ENCODE measurements at places on chromosomes 16 and 17. TPM values are rescaled to one million over a fixed set of nuclear protein-coding genes. Genes with fewer than 3 reads are reported as not detected.

DNA sequence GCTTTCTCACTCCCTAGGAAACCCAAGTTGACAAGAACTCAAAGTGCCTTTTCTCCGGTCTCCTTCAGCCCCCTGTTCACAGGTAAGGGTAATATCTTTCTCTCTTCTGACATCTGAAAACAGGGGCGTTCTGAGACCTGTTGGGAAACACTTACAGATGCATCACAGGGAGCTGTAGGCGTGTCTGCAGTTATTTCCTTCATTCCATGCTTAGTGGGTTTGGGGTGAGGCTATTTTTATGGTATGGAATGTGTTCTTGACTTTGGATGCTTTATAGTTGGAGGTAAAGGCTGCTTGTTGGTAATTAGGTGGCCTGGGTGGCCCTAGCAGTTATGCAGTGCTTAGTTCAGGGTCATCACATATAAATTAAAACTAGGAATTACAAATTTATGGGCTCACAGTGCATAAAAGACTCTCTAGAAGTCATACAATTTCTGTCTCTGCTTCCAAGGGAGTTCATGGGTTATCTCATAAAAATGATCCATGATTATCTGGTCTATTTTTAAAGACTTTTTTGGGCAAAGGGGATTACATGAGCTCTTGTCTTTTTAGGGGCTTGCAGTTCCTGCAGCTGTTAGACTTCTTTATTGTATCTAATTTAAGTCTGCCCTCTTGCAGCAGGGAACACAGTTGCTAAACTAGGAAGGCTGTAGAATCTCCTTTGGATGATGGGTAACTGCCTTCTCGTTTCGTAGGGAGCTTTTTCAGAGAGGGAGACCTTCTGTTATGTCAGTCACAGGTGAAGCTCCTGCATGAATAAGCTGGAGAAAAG, 10.2 kb downstream of the SOCS7 start:
- H3K27ac ChIP-seq: no peak overlapping the region
- no peak for DNase-seq
- H3K36me3 ChIP-seq: peaks cover 3% of the 10 kb centered on the region

- no peak for DNase-seq
- no peak overlapping the region for H3K4me3 ChIP-seq
- H3K36me3 ChIP-seq: no peaks in the 10 kb centered on the region
- H3K27me3 ChIP-seq: peaks cover 10% of the 10 kb centered on the region
Observed at GRCh38 chr17:50163843-50164696, 1.7 kb upstream of the SGCA start.

DNA sequence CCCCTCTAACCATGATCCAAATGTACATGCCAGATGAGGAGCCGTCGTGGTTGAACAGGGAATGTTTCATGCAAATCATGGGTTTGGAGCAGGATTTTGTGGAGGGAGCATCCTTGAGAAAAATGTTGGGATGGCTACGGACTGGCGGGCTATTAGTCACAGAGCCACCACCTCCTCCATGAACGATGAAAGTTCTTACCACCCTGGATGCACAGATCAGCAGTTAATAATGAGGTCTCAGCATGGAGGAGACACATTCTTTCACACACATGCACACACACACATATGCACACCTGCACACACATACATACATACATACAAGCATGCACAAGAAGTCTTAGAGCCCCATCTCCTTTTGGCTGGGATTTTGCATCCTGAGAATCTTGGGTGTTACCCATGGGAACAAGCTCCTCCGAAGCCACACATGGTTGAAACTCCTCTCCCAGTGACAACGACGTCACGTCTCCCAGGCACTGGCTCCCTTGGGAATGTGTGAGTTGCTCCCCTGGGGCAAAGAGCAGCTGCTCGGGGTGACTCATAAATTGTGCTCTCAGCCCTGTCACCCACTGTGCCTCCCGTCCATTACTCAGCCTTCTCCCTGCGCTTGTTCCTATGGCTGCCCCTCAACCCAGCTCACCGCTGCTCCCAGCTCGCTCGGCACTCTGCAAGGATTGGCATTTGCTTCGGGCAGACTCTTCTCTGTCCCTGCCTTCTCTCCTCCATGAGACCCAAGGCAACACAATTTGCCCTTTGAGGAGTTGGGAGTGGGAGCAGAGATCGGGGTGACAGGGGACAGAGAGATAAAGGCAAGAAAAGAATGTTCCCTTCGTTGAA, 344.6 kb downstream of the SOX9 start:
- no peak overlapping the region for H3K4me3 ChIP-seq
- no peaks in the 10 kb centered on the region for H3K4me1 ChIP-seq
- no peaks in the 10 kb centered on the region for H3K36me3 ChIP-seq
- DNase-seq: no peak
- no peaks in the 10 kb centered on the region for H3K27me3 ChIP-seq

GRCh38 chr16:68724797-68725196, 12.3 kb upstream of the CDH1 start:
- H3K36me3 ChIP-seq: no peaks in the 10 kb centered on the region
- DNase-seq: no peak
- H3K27ac ChIP-seq: no peak overlapping the region
- no peak overlapping the region for H3K4me3 ChIP-seq

TBC1D3C gene
- not detected for total RNA-seq

TCF25 gene
- 167 TPM for total RNA-seq

B4GALNT2 gene
- not detected for total RNA-seq

EVPLL gene
- not detected for total RNA-seq

HES7 gene
- total RNA-seq: 1.4 TPM

MARVELD3 gene
- 0.15 TPM for total RNA-seq

Measured in activated CD4-positive, alpha-beta memory T cell treated with anti-CD3 and anti-CD28 coated beads, Interleukin-2, amount 10 ng/mL, durations not matched to agents 7 days and 5 days (primary cell).